ENCODE measurements at places on chromosomes 13 and 19.

DNA sequence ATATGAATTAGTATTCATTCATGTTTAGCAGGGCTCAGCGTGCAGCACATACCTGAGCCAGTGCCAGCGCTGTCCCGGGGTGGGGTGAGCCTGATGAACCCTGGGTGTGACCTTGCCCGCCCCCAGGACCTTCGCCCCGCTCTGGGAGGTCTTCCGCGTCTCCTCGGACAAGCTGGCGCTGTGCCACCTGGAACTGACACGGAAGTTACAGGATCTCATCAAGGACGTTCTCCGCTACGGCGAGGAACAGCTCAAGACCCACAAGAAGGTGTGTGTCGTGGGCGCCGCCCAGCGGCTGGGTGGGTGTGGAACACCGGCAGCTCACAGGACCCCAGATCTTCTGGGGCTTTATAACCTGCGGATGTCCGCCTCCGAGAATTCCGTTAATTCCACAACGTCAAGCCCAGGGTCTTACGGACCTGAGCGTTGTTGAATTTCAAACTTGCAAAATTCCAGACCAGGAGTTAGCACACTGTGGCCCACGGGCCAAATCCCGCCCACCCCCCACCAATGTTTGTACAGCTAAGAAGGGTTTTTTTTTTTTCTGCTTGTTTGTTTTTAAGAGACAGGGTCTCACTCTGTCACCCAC, 15.4 kb downstream of the FCHO1 start:
- no peak for DNase-seq

GRCh38 chr19:44892932-44893331, 1.9 kb downstream of the TOMM40 start:
- DNase-seq, result no peak

- no peak for DNase-seq
These were observed 919 bp downstream of the GTF3A start for GRCh38 chr13:27425158-27425917.

GRCh38 chr13:39776439-39776838, 121.0 kb downstream of the COG6 start:
- no peak for DNase-seq

GRCh38 chr13:51717786-51718398, 86.1 kb downstream of the DHRS12 start:
- DNase-seq, result no peak

- DNase-seq, result no peak
These were observed 10.7 kb downstream of the SBNO2 start for GRCh38 chr19:1163283-1163933.

DNA sequence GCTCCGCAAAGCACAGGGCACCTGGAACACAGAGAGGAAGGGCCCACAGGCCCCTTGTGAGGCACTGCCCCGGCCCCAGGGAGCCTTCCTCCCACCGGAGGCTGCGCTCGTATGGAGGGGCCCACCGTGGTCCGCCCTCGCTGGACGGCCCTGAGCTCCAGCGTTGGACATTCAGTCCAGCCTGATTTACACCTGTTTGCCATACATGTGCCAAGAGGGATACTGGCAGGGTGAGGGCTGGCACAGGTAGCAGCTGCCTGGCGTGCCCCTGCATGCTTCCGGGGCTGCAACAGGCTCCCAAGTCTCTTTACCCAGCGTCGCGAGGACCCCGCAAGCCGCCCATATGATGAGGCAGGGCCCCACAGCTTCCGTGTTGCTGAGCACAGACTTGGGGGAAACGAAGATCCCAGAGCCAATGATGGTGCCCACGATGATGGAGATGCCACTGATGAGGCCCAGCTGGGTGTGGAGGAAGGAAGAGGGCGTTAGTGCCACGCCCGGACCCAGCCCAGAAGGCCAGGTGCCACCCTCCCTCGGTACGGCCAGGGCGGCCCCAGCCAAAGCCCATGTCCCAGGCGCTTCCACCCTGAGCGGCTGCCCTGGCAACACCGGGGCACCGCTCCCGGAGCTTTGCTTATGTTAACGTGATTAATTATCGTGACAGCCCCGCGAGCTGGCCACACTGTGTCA, 5.1 kb downstream of the SLC7A9 start:
- no peak for DNase-seq

DNA sequence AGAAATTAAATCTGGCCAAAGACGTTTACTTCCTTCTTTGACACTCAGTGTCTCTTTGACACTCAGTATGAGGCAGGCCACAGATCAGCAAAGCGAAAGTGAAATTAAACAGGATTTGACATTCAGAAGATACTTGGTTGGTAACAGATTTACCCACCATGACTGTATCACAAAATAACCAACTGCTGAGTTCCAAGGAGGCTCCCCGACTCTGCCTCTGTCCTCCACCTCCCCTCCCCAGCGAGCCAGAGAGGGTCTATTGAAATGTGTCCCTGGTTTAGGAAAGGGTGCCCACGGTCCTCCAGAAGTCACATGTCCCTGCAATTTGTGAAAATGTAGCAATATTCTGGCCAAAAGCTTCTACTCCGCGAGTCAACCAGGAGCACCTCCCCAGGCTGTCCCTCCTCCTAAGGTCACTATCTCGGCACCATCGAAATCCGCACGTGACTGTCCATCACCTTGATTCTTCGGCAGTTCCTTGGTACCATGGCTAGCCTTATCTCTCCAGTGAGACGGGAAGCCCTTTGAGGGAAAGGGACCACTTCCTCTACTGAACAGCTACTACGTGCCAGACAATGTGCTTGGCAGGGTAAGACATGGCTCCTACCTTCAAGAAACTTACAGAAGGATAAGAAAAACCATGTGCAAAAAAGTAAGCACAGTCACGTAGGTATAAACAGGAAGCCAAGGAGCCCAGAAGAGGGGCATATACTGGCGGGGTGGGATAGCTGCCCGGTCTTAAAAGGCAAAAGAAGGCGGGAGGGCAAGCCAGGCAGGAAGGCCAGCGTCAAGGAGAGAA, 1.5 kb downstream of the N4BP2L1 start:
- peak; percentile 61 for DNase-seq

GRCh38 chr19:57816652-57817051, 1.9 kb upstream of the ZNF552 start:
- DNase-seq, result no peak

GRCh38 chr19:17757125-17757524, 5.8 kb downstream of the FCHO1 start:
- DNase-seq, result no peak

DNA sequence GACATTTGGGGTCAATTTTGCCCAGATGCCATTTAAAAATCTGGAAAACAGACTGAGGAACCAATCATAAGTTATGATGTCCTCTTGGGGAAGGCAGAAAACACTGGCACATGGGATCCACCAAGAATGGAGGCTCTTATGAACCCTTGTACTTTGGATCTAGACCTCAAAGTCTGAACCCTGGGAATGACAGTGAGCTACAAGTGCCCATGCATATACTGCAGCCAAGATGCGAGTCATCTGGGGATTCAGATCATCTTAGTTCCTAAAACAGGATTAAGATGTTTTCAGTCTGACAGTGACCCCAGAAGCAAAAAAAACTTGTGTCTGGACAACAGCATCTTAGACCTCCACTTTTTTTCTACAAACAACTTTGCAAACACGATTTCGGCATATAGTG, 100.2 kb upstream of the SIAH3 start:
- DNase-seq, result no peak
